ENCODE measurements at places on chromosomes 3 and 15.

DNA sequence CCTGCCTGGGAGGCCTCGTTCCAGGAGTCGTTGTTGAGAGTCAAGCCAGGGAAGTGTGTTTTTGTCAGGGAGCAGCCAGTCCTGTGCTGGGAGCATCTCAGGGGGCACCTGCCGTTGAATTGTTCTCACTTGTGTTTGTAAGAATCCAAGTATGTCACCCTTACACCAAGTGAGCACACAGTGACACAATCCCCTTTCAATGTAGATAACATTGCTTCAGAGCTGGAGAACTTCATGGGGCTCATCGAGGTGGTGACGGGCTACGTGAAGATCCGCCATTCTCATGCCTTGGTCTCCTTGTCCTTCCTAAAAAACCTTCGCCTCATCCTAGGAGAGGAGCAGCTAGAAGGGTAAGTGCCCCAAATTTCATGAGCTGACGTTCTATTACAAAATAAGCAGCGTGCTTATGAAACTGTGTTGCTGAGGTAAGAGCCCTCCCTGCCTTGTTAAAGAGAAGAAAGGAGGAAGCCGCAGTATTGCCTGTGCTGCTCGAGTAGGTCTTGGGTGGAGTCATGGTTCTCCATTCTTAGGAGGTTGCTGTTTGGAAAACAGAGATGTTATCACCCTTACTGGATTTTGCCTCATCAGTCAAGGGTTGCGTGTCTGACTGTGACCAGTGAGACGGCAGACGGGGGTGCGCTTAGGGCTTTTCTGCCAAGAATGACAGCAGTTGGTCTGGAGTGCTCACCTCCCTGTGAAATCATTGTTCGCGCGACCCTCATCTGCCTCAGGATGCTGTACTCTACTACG is 108.1 kb downstream of the PGPEP1L start:
- no peak for DNase-seq

DNA sequence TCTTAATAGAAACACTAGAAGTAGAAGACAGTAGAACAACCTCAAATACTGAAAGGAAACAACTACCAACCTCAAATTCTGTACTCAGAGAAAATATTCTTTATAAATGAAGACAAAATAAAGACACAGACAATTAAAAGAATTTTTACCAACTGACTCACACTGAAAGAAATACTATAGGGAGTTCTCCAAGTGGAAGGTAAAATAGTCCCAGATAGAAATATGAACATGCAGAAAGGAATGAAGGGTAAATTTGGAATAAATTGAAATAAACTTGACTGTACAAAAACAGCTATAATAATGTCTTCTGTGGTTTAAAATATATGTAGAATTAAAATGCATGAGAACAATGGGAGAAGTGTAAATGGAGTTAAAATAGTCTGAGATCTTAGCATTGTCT is 36.7 kb upstream of the CCDC174 start:
- no peak for DNase-seq

GRCh38 chr15:53791581-53791980 is 32.1 kb upstream of the WDR72 start:
- no peak for DNase-seq

DNA sequence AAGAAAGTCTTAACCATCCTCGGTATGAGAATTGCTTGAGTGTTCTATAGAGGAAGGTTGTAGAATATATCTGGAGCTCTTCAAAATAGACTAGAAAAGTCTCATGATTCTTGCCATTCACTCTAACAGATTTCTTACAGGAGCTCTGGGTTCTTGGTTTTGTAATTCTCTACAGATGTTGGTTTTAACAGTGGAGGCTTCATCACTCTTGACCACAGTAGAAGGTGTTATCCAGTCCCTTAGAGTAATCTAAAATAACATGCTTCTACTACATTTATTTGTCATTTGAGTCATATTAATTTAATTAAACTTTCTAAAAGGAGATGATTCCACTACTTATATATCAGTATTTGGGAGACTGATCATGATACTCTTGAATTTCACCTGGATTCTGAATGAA is 9.7 kb downstream of the GTF2E1 start:
- no peak for DNase-seq

DNA sequence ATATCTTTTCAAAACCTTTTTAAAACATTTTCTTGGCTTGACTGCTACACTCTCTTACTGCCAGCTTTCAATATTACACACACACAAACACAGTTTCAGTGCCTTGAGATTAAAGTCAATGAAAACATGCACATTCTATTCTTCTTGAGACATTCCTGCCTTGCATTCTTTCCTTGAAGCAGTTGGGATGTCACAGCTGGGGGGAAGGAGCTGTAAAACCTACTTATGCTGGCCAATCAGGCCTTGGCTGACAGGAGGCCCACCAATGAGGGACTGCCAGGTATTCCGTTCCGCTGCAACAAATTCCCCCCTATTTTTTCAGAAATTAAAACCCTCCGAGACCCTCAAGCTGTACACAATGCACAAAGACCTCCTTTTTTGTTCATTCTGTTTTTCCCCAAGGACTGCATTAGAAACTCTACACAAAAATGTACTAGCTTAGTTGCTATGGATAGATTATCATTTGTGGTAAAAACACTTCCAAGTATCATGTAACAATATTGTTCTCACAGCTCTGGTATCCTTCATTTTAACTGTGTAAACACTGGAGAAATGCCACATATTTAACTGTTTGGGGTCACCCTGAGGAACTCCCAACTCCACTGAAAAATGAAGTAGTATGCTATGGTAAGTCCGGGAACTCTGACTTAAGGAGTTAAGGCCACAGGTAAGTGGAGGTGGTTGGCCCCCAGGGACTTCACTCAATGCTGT is 18.5 kb downstream of the FSTL1 start:
- no peak for DNase-seq

GRCh38 chr3:190070622-190071347 is 49.9 kb downstream of the P3H2 start:
- DNase-seq = no peak

DNA sequence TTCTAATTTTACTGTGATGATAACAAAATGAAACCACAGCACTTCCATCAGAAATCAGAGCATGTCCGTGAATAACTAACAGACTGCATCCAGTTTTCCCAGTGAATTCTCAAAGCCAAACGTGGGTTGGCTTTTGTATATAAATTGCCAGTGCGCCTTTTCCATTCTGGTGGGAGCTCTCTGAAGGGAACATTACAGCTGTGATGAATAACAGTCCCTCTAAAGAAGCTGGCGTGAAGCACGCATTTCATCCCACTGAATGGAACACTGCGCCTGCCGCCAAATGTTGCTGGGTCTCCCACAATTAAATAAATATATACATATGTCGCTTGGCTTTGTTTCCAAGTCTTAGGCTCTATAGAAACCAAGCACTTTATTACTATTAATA is 113.0 kb upstream of the PFN2 start:
- DNase-seq = no peak

GRCh38 chr3:107994956-107995715 is 95.7 kb downstream of the CD47 start:
- no peak for DNase-seq

- DNase-seq = no peak
Measured at GRCh38 chr3:138348754-138349739, 668 bp downstream of the MRAS start.

DNA sequence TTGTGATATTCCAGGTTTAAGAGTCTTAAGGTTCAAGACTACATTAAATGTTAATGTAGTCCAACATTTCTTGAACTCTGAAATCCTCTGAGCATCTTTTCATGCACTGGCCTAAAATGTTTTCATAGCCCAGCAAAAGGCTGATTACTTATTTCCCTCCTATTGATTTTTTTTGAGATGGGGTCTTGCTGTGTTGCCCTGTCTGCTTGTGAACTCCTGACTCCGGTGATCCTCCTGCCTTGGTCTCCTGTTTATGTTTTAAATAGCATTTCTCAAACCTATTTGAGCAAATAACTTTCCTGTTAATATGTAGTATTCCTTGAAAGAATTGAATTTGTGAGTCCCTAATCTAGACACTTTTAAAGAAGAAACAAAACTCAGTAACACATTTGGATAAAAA is 133.5 kb downstream of the IGF1R start:
- DNase-seq = no peak

DNA sequence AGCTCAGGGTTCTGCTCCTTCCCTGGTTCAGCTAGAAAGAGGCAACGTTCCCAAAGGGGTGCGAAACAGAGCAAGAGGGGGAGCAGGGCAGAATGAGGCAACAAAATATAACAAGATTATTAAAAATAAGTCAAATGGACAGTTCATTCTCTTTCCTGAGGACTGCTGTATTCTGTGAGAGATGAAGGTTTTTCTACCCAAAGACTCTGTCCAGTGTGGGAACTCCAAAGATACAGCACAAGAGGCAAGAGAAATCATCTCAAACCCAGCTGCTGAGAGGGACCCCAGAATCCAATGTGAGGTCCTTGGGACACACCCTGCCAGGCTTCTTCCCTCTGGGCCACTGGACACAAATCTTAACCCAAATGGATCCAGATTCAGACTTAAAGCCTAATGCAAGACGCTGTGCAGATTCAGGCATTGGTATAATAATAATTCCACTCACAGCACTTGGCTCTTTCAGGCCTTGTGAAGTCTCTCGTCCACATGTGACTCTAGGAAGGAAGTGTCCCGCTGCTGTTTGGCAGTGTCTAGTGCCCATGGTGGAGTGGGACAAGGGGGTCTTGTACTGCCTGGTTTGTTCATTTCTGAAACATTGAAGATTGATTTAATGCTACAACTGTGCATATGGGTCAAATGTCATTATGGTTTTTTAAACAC is 14.5 kb upstream of the ARHGAP31 start:
- DNase-seq = no peak

- no peak for DNase-seq
Measured at GRCh38 chr3:158121295-158121694, 11.4 kb downstream of the RSRC1 start.

GRCh38 chr3:42651248-42652091 is 2.0 kb upstream of the ZBTB47 start:
- DNase-seq = no peak

DNA sequence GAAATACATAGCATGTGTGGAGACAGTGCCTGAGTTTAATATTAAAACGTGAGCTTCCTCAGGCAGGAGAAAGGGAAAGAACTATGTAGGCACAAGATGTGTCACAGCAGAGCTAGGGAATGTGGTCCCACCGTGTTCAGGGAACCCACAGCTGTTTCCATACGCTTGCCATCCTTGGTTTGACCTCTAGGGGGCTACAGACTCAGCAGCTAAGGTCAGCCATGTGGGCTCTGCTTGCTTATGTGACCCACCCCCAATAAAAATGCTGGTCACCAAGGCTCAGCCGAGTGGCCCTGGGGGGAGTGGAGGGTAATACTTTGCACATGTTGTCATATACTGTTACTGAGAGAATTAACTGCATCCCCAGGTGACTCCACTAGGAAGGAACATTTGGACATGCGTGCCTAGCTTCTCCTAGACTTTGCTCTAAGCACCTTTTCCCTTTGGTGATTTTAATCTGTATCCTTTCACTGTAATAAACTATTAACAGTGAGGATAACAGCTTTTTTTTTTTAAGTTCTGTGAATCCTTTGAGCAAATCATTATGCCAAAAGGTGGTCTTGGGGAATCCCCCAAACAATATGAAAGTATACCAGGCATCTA is 3.3 kb downstream of the TUBGCP5 start:
- DNase-seq = peak; percentile 19

DNA sequence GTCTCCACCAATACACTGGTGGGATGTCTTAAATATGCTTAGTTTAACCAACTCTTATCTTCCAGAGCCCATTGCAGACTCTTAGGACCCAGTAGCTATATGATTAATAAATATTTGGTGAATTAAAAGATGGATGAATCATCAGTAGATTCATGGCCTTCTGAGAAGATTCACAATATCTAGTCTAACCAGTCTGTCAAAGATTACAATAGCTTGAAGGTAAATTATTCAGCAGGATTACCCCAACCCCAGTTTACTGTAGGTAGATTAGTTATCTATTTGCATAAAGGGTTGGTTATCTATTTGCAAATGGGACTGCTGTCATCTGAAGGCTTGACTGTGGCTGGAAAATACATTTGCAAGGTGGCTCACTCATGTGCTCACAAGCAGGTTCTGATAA is 239.4 kb upstream of the THRB start:
- DNase-seq = no peak

GRCh38 chr15:82134461-82134860 is 88.6 kb upstream of the MEX3B start:
- DNase-seq = no peak

DNA sequence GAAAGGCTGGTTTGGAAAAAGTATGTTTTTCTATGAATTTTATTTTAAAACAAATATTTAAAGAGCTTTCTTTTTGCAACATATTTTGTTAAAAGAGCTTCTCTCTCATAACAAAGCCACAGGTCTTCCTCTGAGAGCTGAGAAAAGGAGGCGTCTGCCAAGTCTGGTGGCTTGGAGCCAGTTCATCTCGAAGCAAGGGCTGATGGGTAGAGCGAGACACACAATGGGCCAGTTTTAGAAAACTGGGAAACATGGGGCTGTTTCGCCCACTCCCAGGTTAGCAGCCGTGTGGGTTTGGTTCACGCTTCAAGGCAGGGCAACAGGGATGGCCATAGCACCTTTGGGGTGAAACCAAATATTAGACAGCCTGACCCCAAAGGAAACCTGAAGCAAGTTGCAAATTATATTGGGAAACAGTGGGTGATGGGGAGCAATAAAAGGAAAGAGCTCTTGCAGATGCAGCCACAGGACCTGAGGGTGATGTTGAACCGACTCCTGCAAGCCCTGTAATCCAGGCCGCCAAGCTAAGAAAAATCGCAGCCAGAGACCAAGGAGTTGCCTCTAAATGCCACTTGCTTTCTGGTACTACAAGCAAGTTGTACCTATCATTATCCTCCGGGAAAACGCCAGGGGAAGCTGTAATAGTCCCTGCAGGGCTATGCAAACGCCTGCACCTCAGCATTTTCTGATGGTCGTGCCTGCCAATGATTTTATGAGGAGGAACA is 88.4 kb upstream of the GALNT15 start:
- no peak for DNase-seq

DNA sequence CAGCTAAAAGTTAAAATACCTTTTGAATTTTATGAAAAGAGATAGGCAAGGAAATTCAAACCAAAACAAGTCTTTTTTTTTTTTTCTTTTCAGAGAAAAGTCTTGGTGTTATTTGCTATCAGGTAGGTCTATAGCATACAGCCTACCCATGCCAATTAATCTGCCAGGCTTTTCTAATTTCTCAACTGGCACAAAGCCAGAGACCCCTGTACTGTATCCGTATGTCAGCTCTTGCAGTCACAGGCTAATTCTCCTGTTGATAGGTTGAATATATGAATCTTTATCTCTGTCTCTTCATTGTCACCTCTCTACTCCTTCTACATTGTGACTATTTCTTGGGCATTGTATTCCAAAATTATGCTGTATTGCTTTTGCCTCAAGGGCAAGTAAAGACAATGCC is 133.4 kb downstream of the IL5RA start:
- no peak for DNase-seq

DNA sequence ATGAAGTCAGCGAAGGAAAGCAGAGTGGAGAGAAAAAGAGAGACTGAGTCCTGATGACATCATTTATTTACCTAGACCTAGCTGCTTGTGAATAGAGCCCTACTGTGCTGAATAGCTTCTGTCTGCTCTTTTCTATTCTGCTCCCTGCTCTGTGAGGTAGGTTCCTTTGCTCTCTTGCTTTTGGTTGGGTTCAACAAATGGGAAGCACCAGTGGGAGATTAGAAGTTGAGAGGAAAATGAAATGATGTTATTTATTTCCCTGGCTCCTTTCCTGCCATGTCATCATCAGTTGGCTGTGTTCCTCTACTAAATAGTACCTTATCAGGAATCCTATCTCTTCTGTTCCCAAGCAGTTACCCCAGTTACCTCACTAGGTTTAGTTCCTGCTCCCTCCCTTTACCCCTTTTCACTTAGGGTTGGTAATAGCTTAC is 23.5 kb downstream of the DTWD1 start:
- no peak for DNase-seq

All from stimulated activated CD4-positive, alpha-beta T cell treated with anti-CD3 and anti-CD28 coated beads, Interleukin-1b, Interleukin-23, amount 100 ng/mL, for 1 hour (primary cell).